ENCODE measurements at places on chromosomes 12 and 14. TPM values are rescaled to one million over a fixed set of nuclear protein-coding genes. Genes with fewer than 3 reads are reported as not detected.

RACGAP1 gene
- 167 TPM for total RNA-seq

IL31 gene
- total RNA-seq = not detected

BEST3 gene
- 1.0 TPM for total RNA-seq

NOP9 gene
- 23.0 TPM for total RNA-seq

ADAMTS20 gene
- 0.17 TPM for total RNA-seq

GYS2 gene
- not detected for total RNA-seq

ANG gene
- 4.2 TPM for total RNA-seq

CLEC9A gene
- not detected for total RNA-seq

TRHDE gene
- not detected for total RNA-seq

GRCh38 chr12:69929531-69929930, 104.5 kb downstream of the MYRFL start:
- DNase-seq = no peak

GRCh38 chr12:123634142-123634561, 523 bp downstream of the GTF2H3 start:
- DNase-seq = peak; percentile 2

- no peak for DNase-seq
Observed at GRCh38 chr12:108983227-108983626, 37.6 kb downstream of the SVOP start.

DNA sequence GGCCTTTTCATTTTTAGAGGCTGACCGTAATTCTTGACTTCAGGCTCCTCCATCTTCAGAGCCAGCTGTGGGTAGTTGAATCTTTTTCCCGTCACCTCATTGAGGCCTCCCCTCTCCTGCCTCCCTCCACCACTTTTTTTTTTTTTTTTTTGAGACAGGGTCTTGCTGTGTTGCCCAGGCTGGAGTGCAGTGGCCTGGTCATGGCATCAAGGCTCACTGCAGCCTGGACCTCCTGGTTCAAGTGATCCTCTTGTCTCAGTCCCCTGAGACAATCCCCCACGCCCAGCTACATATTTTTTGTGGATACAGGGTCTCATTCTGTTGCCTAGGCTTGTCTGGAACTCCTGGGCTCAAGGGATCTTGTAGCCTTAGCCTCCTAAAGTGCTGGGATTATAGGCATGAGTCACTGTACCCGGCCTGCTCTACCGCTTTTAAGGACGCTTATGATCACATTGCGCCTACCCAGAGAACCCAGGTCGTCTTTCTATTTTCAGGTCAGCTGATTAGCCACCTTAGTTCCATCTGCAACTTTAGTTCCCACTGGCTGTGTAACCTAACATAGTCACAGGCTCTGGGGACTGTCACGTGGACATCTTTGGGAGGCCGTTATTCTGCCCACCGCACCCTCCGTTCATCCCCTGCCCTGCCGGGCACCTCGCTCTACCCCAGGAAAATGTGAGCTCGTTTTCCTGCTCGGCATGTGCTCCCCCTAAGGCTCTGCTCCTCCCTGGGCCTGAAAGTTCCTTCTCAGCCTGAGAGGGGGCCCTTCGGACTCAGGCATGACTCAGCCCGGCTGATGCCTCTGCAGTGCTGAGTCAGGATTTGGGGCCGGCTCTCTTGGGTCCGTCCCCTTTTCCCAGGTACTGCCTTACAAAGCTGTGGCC, 13.4 kb downstream of the TNFAIP2 start:
- peak; percentile 70 for DNase-seq

GRCh38 chr12:67996347-67996746, 7.1 kb downstream of the IFNG-AS1 start:
- DNase-seq = no peak

DNA sequence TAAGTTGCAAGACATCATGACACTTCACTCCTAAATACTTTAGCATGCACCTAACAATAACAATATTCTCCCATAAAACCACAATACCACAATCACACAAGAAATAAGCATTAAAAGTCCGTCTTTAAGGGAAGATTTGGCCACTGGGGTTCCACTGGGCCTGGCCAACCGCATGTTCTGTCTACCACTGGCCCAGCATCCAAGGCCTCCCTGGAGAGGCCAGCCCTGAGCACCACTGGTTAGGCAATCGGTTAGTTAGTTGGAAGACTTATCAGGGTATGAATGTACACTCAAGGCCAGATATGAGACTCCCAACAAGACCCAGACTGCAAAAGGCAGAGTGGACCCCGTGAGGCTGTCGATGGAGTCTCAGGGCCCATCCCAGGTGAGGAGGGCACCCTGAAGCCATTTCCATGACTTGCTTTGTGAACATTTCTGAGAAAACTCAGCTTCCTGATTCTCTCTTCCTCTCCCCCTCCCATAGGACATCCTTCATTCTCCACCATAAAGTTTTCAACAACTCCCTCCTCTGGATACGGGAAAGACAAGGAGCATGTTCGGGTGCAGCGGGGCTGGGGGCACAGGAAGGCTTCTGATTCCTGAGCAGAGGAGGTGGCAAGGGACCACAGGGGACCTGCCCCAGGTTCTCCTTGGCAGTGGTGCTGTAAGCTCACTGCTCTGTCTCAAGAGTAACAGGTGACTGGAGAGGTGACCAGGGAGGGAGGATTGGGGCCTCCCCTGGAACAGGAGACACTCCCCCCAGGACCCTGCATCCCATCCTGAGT, 5.9 kb downstream of the PXN start:
- peak; percentile 73 for DNase-seq

DNA sequence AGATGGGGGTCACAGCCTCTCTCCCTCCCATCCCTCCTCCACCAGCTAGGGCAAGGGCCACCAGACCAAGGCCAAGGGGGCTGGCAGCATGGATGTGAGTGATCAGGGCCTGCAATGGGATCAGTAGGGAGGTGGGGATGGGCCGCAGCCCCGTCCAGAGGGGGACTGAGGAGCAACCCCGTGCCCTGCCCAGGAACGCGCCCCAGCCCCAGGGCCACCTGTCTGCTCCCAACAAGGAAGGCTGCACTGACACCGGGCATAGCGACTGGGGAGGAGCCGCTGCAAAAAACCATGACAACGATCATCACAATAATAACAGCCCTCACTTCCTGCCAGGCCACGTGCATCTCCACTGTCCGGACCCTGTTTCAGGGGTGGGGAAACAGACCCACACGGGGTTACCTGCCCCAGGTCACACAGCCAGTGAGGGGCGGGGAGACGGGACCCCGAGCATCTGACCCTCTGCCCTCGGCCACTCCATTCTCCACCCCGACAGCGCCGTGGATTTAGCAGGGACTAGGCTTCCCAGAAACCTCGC, 24.3 kb downstream of the NCOR2 start:
- DNase-seq = no peak

DNA sequence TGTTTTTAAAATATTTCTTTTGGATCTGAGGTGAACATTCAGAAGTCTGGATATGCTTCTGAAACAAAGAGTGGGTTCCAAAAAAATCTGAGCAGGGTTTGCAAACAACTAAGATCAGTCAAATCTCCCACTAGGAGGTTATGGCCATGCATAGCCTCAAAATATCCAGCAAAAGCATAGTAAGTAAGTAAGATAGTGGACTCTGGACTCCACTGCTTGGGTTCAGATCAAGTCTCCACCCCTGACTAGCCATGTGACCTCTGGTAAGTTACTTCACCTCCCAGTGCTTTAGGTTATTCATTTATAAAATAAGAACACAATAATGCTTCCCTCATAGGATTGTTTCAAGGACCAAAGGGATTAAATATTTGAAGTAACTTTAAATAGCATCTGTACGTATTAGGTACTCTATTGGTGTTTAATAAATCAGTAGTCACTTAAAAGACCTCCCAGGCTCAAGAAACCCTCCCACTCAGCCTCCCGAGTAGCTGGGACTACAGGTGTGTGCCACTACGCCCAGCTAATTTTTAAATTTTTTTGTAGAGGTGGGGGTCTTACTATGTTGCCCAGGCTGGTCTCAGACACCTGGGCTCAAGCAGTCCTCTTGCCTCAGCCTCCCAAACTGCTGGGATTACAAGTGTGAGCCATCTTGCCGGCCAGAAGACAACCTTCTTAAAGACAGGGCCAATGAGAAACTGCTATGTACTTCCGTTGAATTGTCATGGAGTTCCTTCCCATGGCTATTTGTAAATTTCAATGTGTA, 95.7 kb upstream of the SOX5 start:
- DNase-seq = no peak

GRCh38 chr12:127414636-127415035, 852.3 kb upstream of the TMEM132C start:
- no peak for DNase-seq

DNA sequence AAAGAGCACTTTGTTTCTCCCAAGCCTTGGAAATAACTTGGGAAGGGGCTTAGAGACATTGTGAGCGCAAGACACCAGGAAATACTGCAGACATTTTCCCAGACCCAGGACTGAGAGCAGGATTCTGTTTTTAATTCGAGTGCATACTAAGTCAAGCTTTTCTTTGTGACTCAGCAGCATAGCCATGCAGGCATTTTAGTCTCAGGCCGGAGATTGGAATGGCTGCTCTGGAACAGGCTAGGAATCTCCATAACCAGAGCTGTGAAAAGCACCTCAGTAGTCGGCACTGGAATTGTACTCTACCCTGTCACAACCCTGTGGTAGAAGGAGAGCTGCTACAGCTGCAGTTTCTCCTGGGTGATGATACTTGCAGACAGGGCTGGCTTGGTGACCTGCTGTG, 28.9 kb upstream of the GARIN6 start:
- DNase-seq = no peak

DNA sequence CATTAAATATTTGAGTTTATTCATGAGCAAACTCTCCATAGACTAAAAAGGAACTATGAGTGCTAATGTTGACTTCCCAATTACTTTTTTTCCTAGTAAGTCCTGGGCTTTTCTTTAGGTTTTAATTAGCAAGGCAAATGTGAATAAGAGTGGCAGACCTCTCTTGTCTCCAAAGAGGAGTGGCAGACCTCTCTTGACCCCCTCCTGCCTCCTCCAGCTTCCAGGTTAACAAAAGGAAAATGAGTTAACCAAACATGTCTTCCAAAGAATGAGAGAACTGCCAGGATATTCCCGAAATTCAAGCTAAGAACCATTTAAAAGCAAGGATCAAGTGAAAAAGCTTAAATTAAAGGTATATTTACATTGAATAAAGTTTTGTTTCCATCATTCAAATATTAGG, 253.2 kb downstream of the MDGA2 start:
- DNase-seq = no peak

- peak; percentile 34 for DNase-seq
Observed at GRCh38 chr12:87320724-87321123, 708.5 kb downstream of the C12orf50 start.

DNA sequence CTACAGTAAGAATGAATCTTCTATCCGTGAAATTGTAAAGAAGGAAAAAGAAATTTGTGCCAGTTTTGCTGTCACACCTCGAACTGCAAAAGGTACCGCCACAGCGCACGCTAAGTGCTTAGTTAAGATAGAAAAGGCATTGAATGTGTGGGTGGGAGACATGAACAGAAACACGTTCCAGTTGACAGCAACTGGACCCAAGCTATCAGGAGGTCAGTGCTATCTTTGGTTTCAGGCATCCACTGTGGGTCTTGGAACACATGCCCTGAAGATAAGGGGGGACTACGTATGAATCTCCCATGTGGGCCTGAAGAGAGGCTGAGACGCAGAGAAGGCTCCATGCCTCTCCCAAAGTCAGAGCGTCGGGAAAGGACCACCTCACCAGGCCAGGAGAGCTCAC, 9.8 kb downstream of the IFFO1 start:
- no peak for DNase-seq

- DNase-seq = no peak
Observed at GRCh38 chr12:69383074-69383473, 23.5 kb downstream of the YEATS4 start.

DNA sequence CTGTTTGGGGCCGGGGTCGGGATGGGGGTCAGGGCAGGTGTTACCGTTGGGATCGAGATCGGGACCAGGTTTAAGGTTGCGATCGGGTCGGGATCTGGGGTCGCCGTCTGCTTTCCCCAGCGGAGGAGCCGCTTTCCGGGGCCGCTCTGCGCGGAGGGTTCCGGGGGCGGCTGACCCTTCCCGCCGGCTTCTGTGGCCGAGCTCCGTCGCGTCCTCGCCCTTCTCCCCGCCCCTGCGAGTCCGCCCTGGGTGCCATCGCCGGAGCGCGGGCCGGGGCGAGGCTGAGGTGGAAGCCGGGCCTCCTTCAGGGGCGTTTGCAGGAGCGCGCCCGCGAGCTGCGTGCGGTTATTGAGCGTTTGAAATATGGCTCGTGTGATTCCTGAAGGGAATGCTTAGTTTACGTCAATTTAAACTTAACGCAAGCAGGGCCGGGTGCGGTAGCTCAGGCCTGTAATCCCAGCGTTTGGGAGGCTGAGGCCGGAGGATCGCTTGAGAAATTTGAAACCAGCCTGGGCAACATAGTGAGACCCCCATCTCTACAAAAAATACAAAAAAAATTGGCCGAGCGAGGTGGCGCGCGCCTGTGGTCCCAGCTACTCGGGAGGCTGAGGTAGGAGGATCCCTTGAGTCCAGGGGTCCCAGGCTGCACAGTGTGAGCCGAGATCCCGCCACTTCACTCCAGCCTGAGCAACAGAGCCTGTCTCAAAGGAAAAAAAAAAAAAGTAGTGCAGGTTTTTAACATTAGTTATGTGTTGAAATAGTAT, 620 bp downstream of the PGAM5 start:
- no peak for DNase-seq

GRCh38 chr14:98194821-98195220, 1077.2 kb downstream of the BCL11B start:
- no peak for DNase-seq

GRCh38 chr14:101889898-101890297, 74.5 kb upstream of the DYNC1H1 start:
- peak; percentile 35 for DNase-seq

DNA sequence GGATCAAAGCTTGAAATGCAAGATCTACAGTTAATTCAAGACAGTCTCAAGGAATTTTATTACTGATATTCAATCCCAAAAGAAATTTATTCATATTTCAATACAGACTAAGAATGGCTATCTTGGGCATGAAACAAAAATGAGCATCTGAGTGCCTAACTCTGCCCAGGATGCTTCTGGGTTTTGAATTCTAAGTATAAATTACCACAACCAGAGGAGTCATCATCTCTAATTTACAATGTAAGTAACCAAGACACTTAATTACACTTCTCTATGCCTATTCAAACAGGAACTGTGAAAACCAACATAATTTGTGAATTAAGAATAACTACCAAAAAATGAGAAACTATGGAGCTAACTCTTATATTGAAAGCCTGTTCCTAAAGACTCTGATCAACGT, 14.1 kb downstream of the OSBPL8 start:
- DNase-seq = no peak

- peak; percentile 89 for DNase-seq
Observed at GRCh38 chr14:37819155-37820015, 224.0 kb downstream of the TTC6 start.

- peak; percentile 52 for DNase-seq
Observed at GRCh38 chr12:3752741-3753486, at the start of gene CRACR2A. TSS of gene CRACR2A (minus strand) at chr12:3753109. CDS start at chr12:3696999, 56,110 bp downstream.

All from LHCN-M2 (cell line).